Activated CD4-positive, alpha-beta T cell treated with anti-CD3 and anti-CD28 coated beads, Interleukin-2, amount 50 U/mL, for 4 hours (primary cell): ENCODE measurements at places on chromosomes 3 and 15.

- no peak for DNase-seq
Observed at GRCh38 chr3:126408099-126408498, 13.4 kb downstream of the CFAP100 start.

DNA sequence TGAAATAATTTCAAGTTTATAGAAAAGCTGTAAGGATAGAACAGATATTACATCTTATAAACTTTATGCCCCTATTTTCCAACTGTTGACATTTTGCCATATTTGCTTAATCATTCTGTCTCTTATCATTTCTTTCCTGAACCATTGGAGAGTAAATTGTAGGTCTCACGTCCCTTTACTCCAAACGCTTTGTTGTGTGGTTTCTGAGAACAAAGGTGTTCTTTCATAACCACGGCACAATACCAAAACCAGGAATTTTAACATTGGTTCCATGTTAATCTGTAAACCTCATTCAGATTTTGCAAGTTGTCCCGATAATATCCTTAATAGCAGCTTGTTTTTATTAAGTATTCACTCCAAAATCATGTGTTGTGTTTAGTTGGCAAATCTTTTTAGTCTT lies 134.8 kb downstream of the AKAP13 start:
- no peak for DNase-seq

- DNase-seq: no peak
Observed at GRCh38 chr3:27993051-27993450, 248.4 kb upstream of the CMC1 start.

DNA sequence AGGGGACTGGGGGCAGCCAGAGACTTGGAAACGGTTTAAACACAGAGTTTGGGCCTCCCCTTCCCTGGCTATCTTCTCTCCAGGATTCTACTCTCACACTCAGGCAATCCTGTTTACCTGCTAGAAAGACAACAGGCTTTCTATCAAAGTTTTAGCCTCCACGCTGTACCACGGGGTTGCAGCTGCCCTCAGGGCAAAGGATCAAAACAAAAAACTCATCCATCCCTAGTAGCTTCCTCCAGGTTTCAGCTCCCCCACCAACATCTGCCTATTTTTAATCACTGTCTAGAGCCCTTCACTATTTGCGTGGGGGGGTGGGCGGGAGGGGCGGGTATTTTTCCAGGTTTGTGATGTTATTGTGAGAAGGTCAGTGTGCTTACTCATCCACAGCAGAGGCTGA lies 286.8 kb upstream of the TRIM42 start:
- no peak for DNase-seq

GRCh38 chr3:192812743-192813383 lies 85.5 kb upstream of the FGF12 start:
- DNase-seq: no peak

DNA sequence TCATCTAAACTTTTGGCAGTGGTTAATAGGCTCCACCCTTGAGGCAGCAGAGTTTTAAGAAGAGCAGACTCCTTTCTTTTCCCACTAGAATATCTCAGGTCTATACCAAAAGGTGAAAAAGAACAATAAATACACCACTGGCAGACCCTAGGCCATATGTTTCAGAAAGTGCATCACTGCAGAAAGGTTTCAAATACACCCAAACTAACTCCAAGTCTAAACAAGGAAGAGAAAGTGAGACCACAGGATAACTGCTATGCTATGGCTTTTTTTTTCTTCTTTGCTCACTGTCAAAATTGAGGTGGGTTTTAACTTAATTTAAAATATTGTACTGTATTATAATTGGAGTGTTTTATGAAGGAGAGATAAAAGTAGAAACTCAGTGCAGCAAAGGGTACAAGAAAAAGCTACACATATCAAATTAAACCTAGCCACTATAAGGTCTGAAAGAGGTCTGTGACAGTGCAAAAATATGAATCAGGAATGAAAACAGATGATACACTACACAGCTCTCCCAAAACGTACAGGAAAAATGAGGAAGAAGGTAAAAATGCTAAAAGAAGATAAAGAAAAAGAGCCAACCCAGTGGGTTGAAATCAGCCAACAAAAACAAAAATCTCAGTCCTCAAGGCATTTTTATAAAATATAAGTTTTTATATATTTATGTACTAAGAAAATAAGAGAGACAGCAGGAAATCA lies 8.4 kb downstream of the SNX4 start:
- no peak for DNase-seq

GRCh38 chr3:46076606-46077005 lies 49.3 kb upstream of the XCR1 start:
- DNase-seq: no peak

DNA sequence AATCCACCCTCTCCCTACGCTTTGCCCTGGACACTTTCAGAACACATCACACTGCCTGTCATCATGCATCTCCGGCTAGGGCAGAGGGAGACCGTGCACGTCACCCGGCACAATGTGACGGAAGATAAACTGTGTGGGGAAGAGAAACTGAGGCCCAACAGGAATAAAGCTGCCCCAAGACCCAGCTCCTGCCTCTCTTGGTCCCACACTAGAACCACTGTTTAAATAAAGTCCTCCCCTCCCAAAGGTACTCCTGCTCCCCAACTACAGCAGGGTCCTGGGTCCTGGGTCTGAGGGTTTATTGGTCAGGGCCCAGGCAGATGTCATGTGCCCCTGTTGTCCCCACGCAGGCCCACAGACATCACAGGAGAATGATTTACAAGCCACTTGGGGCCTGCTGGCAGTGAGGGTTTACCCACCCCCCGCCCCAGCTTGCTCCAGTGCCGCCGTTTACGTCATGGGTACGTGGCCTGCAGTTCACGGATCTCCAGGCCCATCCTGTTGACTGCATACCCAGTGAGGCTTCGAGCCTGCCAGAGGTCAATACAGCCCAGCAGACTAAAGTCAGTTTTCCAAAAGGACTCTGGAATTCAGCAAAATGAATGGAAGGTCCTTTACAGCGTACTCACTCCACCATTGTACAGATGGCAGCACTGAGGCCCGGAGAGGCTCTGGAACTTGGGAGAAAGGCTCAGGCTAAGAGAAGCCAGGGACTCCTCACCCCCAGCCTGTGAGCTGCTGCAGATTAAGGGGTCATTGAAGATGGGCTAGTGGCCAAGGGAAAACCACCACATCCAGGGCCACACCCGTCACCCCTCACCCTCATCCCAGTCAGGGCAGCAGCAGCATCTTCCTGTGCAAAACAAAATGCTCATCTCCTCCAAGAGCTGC lies 23.2 kb downstream of the ALS2CL start:
- DNase-seq: no peak

DNA sequence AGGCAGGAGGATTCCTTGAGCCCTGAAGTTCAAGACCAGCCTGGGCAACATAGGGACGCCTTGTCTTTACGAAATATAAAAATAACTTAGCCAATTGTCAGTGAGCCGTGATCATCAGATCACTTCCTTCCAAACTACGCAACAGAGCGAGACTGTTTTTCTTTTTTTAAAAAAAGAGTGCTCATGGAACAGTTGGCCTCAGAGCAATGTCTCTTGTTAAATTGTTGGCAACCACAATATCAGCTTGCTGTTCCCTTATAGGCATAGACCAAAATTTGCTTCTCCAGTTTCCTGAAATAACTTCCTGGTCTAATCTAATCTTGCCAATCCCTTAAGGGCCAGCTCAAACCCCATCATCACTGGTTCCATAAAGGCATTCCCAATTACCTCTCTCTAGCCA lies 93.3 kb upstream of the SLC4A7 start:
- no peak for DNase-seq

- DNase-seq: no peak
Observed at GRCh38 chr3:157838457-157838856, 267.8 kb downstream of the SHOX2 start.

DNA sequence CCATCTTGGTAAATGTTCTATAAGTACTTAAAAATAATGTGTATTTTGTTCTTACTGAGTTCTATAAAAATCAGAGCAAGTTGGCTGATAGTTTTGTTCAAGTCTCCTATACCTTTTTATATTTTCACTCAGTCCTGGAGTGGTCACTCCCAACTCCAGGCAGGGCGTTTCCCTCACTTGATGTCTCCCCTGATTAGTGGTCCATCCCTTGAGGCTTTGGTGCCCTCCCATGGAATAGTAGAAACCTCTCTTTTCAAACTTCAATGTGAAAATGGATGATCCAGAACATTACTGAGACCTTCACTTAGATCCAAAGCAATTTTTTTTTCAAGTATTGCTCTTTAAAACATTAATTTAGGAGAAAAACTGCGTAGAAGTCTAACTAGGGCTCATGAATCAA lies 25.0 kb upstream of the SCN10A start:
- no peak for DNase-seq

DNA sequence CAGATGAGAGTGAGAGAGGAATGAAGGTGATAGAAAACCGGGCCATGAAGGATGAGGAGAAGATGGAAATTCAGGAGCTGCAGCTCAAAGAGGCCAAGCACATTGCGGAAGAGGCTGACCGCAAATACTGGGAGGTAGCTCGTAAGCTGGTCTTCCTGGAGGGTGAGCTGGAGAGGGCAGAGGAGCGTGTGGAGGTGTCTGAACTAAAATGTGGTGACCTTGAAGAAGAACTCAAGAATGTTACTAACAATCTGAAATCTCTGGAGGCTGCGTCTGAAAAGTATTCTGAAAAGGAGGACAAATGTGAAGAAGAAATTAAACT lies 88.9 kb downstream of the EOMES start:
- DNase-seq: no peak

GRCh38 chr3:15339786-15340215 lies 7.4 kb upstream of the SH3BP5 start:
- no peak for DNase-seq

DNA sequence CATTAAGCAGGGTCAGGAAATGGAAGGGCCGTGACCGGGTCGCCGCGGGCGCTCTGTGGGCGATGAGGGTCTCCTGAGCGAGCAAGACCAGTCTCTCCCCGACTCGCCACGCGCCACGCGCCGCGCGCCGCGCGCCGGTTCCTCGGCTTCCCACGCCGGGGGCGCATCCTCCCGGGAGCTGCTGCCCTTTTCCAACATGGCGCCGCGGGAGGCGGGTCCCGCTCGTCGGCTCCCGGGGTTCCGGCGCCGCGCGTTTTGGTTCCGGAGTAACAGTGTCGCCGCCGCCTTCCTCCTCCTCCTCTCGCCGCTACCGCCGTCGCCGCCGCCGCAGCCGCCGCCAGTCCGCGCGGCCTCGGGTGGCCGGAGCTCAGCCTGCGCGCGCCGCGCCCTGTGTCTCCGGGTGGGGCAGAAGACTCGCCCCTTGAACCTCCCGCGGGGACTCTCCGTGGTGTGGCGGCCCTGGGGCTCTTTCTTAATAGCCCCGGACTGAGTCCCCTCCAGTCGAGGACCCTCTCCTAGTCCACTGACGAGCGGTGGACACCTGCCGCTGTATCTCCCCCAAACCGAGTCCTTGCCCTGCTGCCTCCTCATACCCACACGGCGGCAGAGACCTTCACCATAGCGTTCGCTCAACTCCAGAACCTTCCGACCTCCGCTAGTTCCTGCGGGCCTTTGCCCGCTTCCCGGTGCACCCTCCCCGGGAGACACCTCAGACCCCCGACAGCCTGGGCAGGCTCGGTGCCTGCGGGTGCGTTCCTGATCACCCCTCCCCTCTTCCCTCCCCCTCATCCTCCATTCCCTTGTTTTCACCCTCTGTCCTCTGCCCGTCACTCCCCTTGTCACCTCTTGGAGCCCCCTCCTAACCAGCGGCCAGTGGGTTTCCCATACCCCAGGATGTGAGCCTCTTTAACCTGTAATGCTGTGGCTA lies at the start of gene MAP2K5:
TSS of gene MAP2K5 (plus strand) at position 284 of the 928 bp plus-strand sequence. CDS start at position 917, 633 bp downstream.
- DNase-seq: peak; percentile 77

DNA sequence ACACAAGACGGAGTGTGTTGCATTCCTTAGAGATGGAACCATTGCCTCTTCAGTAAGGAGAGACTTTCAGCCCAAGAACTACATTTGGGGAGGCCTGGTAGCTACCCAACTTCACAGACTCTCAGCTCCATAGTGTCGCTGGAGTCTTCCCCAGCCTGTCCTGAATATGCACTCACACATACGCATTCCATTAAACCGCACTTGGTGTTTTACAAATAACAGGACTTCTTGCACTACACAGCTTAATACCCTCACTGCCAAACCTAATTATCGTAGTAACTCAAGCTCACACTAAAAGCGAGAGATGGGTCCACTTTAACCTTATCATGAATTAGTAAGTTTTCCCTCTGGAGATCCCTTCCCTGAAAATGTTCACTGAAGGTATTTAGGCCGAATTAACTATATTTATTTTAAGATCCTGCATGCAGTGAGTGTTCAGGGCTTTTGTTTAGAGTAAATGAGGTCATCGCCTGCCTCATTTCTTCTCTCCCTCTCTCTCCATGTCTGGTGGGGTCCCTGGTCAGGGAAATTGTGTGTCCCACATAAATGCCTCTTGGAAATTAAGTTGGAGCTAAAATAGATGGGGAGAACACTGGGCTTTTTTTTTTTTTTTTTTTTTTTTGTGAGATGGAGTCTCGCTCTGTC lies 171.9 kb downstream of the FAM43A start:
- no peak for DNase-seq

DNA sequence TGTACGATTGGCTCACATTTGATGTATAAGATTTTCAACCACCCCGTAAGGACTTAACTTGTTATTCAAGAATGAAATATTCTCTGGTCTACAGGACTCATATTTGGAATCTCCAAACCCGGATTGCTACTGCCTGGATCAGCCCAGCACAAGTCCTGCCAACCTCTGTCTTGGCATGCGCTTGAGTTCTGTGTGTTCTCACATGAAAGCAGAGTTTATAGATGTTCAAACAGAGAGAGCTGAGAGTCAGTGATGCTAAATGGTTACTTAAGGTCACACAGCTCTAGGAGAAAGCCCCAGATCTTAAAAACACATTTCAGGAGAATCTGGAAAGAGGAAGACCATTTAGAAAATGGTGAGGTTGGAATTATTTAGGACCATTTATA lies 268.0 kb upstream of the TBL1XR1 start:
- no peak for DNase-seq

DNA sequence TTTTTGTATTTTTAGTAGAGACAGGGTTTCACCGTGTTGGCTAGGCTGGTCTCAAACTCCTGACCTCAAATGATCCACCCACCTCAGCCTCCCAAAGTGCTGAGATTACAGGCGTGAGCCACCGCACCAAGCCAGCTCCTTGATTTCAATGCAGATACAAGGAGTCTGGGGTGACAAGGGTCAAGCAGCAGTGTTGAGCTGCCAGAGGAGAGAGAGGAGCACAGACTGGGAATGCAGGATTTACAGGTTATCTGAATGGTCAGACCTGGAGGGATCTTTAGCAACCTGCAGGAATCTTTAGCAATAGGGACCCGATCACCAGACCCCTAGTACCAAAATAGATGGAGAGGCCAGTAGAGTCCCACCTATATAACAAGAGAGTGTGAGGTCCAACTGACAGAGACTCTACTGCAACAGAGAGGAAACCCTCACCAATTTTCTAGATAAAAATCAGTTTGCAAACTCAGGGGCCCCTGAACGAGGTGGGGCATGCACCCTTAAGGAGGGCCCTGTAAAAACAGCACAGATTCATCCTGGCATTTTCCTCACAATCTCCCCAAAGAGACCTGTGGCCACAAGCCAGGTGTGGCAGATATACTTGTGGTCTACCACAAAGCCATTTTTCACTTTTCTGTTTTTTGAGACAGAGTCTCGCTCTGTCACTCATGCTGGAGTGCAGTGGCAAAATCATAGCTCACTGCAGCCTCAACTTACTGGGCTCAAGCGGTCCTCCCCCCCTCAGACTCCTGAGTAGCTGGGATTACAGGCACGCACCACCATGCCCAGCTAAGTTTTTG lies 10.7 kb upstream of the SHISA5 start:
- no peak for DNase-seq
